ENCODE measurements at places on chromosomes 1 and 21. TPM values are rescaled to one million over a fixed set of nuclear protein-coding genes. Genes with fewer than 3 reads are reported as not detected.

Gene OR2L13
- total RNA-seq, result not detected

Gene SLAMF7
- total RNA-seq, result not detected

Gene CCDC17
- total RNA-seq, result 0.78 TPM

Gene CELA3A
- not detected for total RNA-seq

Gene HJV
- total RNA-seq, result not detected

Gene ALX3
- not detected for total RNA-seq

Gene FLG2
- not detected for total RNA-seq

Gene VSIG8
- total RNA-seq, result not detected

Gene GUCA2B
- not detected for total RNA-seq

Gene SPRR4
- not detected for total RNA-seq

Gene COL24A1
- total RNA-seq, result 1.8 TPM

Gene CD1E
- not detected for total RNA-seq

Gene PLEKHA6
- total RNA-seq, result 0.05 TPM

Gene ACKR1
- not detected for total RNA-seq

Gene KIFAP3
- 22.9 TPM for total RNA-seq

Gene PROK1
- total RNA-seq, result not detected

Gene OR10J1
- total RNA-seq, result not detected

Gene WDR64
- total RNA-seq, result not detected

Gene NBPF12
- total RNA-seq, result 8.5 TPM

Gene SPATA1
- total RNA-seq, result 0.59 TPM

Gene SMPDL3B
- total RNA-seq, result not detected

Gene ZNF593OS
- total RNA-seq, result not detected

Gene MAPKAPK2
- 52.4 TPM for total RNA-seq

Gene OR2AK2
- not detected for total RNA-seq

Gene ABCB10
- 17.8 TPM for total RNA-seq

Gene LCE1C
- total RNA-seq, result not detected

Gene MAGI3
- total RNA-seq, result 8.6 TPM

Gene LCE1E
- 0.42 TPM for total RNA-seq

Gene NGF
- total RNA-seq, result 0.60 TPM

Gene ISG15
- total RNA-seq, result 107 TPM

Gene OR2W3
- not detected for total RNA-seq

Gene CR2
- total RNA-seq, result not detected

Gene AKR7A2
- total RNA-seq, result 64.4 TPM

Gene CFAP74
- not detected for total RNA-seq

Gene TNFRSF18
- not detected for total RNA-seq

Gene BCAS2
- total RNA-seq, result 53.4 TPM

Gene CRNN
- not detected for total RNA-seq

Gene UCK2
- 100 TPM for total RNA-seq

Gene LAX1
- total RNA-seq, result not detected

Gene NTMT2
- not detected for total RNA-seq

Gene SERPINC1
- total RNA-seq, result not detected

Gene SLC30A7
- 58.2 TPM for total RNA-seq

Gene PTGS2
- total RNA-seq, result 162 TPM

Gene NENF
- 20.9 TPM for total RNA-seq

Gene NT5C1A
- total RNA-seq, result not detected

Gene AIRE
- under 0.01 TPM for total RNA-seq

Gene SPATA46
- not detected for total RNA-seq

Gene MFAP2
- total RNA-seq, result 34.6 TPM

Gene HTR6
- not detected for total RNA-seq

Gene MMP23B
- total RNA-seq, result 17.6 TPM

Gene FAM151A
- total RNA-seq, result not detected

Gene NES
- total RNA-seq, result 21.8 TPM

Gene OPN3
- total RNA-seq, result 24.6 TPM

Gene CLCA4
- not detected for total RNA-seq

Gene TSACC
- not detected for total RNA-seq

Measured in smooth muscle cell of the umbilical artery (primary cell).